Esophagus squamous epithelium (tissue), 5 donors: ENCODE measurements at places on chromosomes 7 and 10.

- no peak for DNase-seq
These were observed 64.5 kb downstream of the VWA2 start for GRCh38 chr10:114303556-114303955.

DNA sequence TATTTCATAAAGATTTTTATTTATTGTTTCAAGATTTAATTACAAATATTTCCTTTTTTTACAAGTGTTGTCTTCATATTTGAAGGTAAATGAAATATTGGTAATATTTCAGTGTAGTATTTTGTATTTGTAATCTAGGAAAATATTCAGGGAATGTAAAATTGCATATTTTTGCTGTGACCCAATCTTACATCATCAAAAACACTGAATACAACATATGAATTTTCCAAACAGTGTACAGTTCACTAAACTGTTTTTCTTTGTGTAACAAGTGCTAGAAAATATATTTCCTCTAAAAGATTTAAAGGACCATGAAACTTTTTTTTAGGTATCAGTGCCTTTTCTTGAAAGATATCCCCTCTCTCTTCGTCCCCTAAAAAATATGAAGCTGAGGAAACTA is 251.9 kb upstream of the KCND2 start:
- no peak for DNase-seq

- no peak for DNase-seq
These were observed 133.8 kb downstream of the PON1 start for GRCh38 chr7:95190515-95190914.

DNA sequence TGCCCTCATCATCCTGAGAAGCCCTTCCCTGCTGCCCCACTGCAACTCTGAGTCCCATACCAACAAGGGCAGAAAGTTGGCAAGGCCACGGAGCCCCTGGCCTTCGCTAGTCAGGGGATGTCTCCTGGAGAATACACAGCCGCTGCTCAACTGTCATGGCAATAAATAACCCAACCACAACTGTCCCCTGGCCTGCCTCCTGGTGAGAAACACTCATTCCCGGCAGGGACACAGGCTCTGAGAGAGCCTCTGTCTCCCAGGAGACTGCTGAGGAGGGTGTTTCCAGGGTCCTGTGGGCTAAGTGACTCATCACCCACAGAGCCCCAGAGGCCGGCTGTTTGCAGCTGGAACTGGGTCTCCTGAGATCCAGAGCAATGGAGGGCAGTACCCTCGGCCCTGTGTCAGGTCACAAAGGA is 354.1 kb downstream of the TNS3 start:
- DNase-seq = no peak

- DNase-seq = no peak
These were observed 6.6 kb downstream of the SFRP5 start for GRCh38 chr10:97765201-97765600.

DNA sequence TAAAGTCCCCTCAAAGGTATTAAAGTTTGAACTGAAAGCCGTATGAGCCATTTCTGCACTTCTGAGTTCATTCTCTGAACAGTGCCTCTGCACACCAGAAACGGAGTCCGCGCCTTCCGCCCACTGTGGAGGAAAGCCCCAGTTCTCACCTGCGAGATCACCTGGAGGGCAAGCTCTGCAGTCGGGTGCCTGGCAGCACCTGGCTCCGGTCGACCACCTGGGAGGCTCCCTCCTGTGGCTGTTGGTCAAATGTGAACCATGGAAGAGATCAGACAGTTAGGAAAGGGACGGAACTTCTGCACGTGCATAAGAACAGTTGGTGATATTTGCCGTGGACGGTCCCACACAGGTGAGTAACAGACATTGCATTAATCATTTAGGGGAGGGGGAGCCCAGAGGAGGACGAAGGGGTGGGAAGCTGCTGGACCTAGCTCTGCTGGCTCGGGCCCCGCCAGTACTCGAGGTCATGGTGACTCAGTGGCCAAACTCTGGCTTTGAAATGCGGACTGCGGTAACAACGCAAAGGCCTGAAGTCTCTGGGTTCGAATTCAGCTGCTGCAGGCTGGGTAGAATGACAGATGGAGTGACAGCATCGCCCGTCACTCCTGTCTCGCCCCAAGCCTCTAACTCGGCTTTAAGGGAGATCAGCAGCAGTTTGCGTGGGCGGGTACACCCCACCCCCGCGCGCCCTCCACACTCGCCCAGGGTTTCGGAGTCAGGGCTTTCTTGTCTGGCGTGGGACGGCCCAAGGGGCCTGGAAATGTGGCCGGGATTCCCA is 1.7 kb upstream of the DPYSL4 start:
- DNase-seq = no peak
